ENCODE measurements at places on chromosomes 13 and 19.
A peak's percentile ranks its signal among the peaks of the same experiment; 100 is the strongest.

DNA sequence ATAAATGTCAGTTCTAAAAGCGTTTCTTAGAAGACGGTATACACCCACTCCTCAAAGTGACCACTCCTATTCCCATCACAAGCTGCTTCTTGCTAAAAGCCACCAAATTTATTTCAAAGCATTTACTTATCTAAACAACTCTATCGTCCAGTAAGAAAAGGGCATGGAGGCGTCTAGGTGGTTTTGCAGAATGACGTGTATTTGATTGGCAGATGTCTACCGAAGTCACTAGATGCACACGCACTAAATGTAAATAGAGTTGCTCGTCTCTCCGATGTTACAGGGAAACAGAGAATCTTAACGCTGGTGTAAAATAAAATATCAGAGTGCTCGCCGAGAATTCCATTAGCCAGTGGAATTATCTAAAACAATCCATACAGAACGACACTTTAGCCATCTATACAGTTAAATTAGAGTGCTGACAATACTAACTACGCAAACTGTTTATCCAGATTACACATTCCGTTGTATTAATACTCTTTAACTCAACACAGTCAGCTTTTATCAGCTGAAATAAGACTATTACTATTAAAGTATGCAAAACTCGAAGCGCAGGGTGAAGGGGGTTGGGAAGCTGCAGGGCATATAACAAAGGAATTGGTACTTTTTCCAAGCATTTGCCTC is 1.9 kb downstream of the KLF12 start:
- peak; percentile 23 for DNase-seq

DNA sequence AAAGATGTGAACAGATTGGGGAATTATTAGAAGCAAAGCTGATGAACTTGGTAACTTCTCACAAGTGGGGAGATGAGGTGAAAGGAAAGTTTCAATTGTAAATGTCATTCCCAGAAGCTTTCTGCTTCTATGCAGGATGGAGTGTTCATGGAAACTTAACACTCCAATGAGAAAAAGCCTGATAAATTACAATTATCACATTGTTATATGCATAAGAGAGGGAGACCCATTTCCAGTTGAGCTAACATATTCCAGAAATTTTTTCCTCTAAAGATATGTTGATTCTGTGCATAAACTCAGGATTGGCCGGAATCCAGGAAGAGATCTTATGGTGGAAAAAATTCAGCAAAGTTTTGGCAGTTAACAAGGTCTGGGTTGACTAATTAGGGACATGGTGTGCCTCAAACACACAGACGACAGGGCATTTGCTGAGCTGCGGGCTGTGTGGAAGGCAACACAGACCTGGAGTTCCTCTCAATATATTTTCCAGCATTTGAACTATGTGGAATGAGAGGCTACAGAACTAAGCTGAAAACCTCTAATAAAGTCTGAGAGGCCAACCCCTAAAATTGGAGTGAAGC is 64.9 kb upstream of the FGF14 start:
- DNase-seq, result no peak

DNA sequence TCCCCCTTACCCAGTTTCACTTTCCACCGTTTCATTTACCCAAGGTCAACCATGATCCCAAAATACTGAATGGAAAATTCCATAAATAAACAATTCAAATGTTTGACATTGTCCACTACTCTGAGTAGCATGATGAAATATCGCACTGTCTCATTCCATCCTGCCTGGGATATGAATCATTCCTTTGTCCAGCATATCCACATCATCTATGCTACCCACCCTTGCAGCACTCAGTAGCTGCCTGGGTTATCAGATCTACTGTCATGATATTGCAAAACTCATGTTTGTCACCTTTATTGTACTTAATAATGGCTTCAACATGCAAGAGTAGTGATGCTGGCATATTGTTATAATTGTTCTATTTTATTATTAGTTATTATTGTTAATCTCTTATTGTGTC is 263.9 kb upstream of the NBEA start:
- no peak for DNase-seq

DNA sequence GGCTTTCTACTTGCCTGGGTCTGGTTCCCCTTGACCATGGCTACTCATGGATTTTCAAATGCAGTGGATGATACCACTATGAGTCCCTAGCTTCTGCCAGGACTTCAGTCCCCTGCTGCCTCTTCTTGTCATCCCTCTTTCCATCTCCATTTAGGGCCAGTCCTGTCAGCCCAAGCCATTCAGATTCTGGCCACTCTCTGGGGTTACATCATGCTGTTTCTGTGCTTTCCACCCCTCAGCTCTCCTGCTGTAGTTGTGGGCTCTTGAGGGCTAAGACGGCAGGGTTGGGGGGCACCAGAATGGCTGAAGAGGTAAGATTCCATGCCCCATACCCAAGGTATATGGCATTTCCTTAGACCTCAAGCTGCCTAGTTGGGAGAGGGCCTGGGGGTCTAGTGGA is 13.2 kb upstream of the ZNF492 start:
- DNase-seq, result no peak

- DNase-seq, result no peak
These were observed 729 bp upstream of the MADCAM1 start for GRCh38 chr19:495402-496111.

GRCh38 chr13:20980430-20980829 is 77.9 kb upstream of the XPO4 start:
- no peak for DNase-seq

DNA sequence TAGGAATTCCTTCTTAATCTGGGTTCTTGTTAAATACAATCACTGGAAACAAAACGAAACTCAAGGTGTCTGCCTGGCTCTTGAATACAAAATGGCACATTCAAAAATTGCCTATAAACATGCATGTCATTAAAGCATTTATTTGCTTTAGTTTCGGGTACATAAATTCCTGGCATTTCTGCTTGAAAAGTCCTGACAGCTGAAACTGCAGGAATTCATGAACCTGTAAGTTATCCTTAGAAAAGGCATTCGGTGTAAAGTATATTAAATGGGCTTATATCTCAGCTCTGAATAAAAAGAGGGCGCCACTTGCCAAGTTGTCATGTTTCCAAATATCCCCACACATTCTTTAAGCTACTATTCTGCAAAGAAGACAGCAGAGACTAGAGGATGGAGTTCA is 32.9 kb downstream of the RXFP2 start:
- no peak for DNase-seq

- no peak for DNase-seq
These were observed 431.7 kb downstream of the EFNB2 start for GRCh38 chr13:106103779-106104178.

DNA sequence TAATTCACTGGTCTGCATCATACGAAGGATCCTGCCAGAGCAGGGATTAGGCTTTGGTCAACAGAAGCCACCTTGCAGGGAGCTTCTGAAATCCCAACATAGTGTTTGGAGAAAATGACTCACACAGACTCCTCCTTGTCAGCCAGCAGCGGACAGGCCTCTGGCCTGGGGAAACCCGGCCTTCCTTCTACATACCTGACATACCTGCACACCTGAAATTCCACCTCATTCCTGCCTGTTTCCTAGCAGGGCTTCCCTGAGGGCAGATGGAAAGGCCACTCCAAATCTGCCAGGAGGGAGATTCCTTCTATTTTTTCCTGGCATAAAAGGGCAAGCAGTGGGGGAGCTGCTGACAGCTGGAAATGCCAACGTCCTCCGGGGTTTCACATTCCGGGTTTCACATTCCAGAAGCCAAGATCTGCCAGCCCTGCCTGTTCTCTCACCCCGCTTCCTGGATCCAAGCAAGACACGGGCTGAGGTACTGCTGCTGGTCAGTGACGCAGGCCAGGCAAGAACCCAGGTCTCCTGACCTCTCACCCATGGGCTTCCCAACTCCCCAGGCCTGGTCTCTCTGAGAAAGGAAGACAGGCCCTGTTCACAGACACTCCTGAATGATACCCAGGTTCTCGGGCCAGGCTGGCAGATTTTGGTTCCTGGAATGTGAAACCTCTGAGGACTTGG is 18.2 kb upstream of the IGFL1 start:
- DNase-seq, result peak; percentile 65

DNA sequence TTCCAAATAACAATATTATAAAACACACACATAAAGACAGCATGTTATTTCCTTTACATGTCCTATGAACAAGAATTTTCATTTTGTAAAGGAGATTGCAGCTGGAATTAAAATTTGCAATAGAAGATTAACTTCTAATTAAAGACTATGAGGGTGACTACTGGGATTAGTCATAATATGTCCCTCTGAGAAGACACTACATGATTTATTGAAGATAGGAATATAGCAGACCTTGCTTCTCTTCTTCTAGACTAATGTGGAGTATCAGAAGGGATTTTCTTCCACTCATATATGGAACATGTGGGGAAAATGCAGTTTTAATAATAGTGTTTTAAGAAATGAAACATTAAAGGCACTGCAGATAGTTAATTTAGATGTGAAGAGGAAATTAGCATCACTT is 177.8 kb downstream of the NALCN start:
- no peak for DNase-seq

DNA sequence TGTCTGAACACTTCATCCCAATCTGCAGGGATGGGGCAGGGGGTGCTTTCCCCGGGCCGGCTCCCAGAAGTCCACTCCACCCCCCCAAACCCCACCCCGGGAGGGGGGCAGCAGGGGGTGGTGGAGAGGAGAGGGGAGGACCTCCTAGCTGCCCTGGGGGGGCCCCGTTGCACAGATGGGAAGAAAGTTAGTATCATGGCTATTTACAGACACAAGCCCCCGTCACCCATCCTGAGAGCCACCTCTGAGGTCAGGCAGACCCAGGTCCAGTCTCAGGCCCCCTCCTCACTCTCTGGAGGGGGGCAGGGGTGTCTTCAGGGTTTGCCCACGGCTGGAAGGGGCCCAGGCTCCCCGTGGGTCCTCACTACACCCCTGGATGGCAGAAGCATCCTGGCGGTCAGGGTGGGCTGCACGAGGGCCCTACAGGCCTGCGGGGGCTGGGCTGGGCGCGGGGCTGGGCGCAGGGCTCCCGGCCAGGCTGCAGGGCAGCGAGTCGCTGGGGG is 5.8 kb upstream of the REXO1 start:
- no peak for DNase-seq

DNA sequence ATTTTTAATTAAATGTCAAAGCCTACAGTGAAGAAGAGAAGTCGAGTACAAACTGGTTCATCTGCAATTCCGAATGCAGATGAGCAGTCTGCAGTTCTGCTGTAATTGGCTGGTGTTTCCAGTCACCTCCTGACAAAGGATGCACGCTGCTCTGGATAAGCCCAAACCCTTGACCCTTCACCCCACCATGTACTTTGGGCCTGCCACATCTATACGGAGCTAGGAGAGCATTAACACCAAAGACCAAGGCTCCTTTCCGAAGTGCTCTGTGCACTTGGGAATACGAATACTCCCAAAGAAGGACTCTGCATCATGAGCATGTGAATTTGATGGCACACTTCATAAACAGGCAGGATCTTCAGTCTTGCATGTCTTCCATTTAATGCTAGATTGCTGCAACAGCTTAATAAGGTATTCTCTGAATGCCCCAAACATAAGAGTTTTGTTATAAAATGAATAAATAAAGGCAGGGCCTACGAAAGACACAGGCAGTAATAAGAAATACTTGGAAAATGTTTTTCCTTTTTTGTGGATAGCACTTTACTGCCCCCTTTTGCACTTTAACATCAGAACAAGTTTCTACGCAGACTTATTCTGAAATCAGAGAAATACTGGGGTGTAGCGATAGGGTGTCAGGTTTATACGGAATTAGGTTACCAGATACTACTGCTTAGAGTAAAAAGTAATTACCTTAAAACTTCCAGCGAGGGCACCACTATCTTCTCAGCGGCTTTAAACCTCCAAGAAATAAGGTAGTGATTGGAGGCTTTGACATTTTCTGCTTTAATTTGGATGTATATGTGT is 15.0 kb downstream of the EFNB2 start:
- no peak for DNase-seq

DNA sequence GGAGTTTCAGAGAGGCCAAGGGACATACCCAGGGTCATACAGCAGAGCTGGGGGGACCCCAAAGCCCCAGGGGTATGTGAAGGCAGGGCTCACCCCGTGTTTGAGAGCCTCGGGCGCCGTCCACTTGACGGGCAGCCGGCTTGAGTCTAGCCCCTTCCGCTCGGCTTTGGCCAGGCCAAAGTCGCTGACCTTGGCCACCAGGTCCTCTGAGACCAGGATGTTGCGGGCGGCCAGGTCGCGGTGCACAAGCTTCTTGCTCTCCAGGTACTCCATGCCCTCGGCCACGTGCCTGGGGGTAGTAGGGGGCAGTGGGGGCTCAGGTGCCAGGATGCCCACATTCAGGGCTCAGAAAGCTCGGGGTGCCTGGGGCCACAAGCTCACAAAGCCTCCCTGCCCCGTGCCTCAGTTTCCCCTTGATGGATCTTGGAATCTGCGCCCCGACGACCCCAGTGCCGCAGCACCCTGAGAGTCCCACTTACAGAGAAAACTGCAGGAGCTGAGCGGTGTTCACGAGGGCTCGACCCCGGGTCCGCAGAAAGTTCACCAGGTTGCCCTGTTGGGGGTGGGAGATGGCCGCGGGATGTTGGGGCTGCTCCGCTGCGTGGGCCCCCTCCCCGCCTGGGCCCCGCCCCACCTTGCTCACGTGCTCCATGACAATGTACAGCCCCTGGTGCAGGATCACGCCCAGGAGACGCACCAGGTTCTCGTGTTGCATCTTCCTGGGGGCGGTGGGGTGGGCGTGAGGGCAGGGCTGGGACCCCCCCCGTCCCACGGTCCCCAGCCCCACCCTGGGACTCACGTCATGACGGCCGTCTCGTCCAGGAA is 7.1 kb downstream of the MATK start:
- no peak for DNase-seq

DNA sequence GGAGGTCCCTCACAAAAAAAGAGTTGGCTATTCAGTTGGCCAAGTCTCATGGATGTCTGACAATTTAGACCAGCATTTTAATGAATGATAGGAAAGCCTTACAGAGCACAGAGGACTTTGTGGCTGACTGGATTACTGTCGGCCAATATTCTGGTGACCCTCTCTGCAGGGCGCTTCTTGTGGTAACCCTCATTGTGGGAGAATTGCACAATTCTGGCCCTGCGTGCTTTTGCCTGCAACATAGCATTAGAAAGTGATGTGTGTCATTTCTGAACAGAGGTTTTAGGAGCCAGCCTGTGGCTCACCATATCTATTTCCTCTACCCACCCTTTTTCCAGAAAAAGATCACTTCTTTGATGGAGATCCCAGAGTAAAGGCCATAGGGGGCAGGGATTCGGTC is 71.4 kb downstream of the EFNB2 start:
- DNase-seq, result no peak

GRCh38 chr13:51673165-51673564 is 88.9 kb downstream of the WDFY2 start:
- DNase-seq, result no peak

DNA sequence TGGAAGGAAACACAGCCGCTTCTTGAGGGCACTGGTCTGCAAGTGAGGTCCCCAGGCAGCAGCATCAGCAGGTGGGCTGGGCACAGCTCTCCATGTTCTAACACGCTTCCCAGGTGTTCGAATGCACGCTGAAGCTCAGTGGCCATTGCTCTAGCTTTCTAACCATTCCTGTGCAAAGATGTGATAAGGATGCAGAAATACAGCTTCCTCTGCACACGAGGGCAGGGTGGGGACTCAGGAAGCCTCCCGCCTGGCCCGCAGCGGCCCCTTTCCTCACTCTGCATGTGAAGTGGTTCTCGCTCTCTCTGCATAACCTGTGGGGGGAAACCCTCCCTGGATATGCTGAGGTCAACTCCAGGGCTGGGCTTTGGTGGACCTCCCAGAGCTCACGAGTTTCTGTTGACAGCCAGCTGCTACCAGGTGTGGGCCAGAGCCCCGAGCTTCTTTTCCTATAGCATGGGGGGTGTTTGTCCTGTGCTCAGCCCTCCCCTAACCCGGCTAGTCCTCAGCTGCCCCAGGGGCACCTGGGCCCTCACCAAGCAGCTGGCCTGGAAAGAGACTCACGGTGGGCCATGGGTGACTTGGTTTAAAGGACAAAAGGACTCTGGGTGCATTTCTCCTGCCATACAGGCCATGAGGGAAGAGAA is 168.2 kb downstream of the TEX29 start:
- DNase-seq, result no peak

Measured in Caki2 (cell line).